ENCODE measurements at places on chromosomes 3 and 15. TPM values are rescaled to one million over a fixed set of nuclear protein-coding genes. Genes with fewer than 3 reads are reported as not detected.

Gene SLC28A2
- not detected for total RNA-seq

Gene FANCD2OS
- not detected for total RNA-seq

Gene LDHAL6B
- not detected for total RNA-seq

Gene ATP8B4
- total RNA-seq = 31.5 TPM

DNA sequence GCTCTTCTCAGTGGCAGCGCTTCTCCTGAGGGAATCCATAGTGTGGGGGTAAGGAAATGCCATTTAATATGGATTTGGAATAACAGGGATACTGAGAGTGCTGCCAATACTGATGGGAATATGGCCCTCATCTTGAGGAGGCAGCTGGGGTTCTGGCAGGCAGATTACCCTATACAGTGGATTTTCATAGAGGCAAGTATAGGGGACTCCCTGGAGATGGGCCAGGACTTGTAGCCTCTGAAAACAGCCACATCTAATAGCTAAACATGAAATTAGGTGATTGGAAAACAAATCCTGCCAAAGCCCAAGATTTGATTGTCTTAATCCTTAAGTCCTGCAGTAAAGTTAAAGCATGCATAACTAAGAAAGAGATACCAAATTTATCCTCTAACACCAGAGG, 30.9 kb downstream of the DPH3 start:
- no peak for DNase-seq

DNA sequence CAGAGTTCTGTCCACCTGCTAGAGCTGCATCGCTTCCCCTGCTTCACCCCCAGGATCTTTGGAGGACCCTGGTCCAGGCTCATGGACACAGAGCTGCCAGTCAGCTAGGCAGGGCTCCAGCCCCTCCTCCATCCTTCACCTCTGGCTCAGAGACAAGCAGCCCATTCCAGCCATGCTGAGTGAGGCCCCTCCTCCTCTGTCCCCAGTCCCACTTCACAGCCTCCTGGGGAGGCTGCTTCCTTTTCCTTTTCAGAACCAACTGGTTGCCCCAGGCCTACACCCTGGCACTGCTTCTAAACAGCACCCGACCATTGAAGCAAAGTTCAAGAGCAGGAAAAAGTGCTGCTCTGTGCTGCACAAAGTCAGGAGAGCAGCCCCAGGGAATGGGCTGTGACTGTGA, 22.2 kb downstream of the IQSEC1 start:
- DNase-seq = no peak

- no peak for DNase-seq
Observed at GRCh38 chr15:71010997-71011396, 104.3 kb upstream of the THSD4 start.

DNA sequence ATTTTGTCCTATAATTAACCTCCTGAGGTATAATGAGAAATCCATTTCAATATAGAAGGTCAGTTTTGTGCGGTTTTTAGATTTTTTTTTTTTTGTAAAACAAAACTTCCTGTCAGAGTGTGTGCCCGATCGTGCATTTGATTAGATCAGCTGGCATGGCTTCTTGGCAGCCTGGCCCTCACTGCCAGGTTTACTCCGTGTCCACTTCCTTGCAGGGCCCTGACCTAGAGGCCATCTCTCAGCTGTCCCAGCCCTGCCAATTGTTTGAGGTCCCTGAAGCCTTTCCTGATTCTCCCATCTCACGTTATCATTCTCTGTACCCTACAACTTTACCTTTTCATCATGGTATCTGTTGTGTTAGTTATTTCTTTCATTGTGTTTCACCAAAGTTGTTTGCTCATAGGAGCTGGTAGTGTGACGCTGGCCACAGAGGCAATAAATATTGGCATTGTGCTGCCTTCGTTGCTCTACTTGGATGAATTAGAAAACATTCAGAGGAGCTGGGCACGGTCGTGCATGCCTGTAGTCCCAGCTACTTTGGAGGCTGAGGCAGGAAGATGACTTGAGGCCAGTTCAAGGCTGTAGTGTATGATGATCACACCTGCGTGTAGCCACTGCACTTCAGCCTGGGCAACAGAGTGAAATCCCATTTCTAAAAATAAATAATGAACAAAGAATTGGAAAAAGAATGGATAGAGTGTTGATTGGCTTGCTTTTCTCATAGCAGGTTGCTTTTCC, 202.0 kb downstream of the GHSR start:
- DNase-seq = no peak

All from mesenteric fat pad (tissue), 1 donor.